ENCODE measurements at places on chromosomes 7 and 10.

GRCh38 chr10:127313996-127314700 lies 117.8 kb upstream of the INSYN2A start:
- no peak for DNase-seq

DNA sequence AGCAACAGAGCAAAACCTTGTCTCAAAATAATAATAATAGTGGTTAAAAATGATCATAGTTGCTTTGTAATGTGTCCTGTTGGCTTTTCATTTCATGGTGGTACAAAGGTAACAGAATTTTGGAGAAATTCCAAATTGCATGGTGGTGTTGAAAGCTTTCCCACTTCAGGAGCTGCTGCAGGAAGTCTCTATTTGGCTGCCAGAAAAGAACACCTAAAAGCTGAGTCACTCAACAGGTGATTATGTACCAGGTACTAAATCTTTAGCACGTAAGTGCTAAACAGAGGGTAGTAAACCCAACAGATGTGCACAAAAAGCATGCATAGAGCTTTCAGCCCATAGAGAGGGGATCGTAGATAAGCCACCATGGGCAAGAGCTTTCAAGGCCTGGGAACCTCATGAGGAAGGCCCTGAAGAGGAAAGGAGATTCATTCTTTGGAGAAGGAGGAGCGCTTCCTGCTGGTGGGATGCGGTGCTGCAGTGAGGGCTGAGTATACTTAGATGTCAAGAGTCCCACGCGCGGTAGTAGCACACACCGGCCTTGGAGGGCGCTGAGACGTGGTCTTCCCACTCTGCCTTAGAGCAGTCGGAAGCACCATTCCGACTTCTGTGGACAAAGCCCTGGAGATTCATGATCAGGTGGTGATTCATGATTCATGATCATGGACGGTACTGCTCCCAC lies 118.7 kb downstream of the RALA start:
- no peak for DNase-seq

DNA sequence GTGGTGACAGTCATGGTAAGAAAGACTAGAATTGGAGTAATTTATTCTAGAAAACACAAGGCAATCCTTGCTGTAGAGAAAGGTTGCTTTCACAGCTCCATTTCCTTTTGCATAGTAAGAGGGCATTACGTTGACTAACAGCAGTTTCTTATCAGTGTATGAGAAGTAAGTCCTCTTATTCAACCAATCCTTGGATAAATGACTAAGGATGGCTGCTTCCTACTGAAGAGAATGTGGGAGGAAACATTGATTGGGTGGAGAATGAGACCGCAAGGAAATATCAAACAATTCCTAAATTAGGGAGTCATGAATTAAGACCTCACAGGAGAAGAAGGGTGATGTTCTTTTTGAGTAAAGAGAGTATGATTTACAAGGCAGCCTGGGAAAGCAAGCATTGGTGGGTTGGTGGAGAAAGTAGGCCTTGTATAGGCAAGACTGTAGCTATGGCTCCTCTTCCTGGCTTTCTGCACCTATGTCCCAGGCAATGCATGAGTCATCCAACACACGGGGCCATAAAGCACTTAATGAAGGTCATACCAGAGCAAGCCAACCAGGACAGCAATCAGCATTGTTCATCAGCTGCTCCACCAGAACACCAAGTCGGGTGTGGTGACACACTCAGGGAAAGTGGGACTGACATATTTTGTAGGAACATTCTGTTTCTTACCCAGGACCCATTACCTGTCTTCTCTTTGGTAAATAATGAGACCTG lies 5.6 kb downstream of the MGAM start:
- DNase-seq: no peak

- no peak for DNase-seq
Measured at GRCh38 chr10:11625019-11625735, 13.7 kb upstream of the USP6NL start.

GRCh38 chr7:116912269-116912909 lies 40.9 kb upstream of the ST7 start:
- no peak for DNase-seq

DNA sequence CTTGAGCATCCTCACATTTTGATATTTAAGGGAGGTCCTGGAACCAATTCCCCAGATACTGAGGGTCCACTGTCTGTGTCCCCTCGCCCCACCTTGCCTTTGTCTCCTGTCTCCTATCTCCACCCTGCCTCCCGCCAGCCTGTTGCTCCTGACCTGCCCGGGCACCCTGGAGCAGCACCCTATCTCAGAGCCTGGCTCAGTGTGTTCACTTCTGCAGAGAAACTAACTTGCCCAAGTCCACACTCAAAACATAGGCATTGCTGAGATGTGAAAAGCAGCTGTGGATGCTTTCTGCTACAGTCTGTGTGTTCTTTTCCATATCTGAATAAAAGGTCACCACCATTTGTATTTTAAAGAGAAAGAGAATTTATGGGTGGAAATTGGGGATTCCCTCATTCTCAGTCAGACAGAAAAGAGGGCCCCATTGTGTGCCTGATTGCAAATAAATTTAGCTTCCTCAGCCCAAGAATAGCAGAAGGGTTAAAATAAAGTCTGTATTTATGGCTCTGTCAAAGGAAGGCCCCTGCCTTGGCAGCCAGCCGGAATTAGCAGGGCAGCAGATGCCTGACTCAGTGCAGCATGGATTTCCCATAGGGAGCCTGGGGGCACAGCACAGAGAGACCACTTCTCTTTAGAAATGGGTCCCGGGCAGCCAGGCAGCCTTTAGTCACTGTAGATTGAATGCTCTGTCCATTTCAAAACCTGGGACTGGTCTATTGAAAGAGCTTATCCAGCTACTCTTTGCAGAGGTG lies 161.3 kb downstream of the EGFR start:
- no peak for DNase-seq

- DNase-seq: no peak
Measured at GRCh38 chr7:46226860-46227259, 305.8 kb upstream of the IGFBP3 start.

- DNase-seq: no peak
Measured at GRCh38 chr10:73058057-73058591, 38.5 kb downstream of the P4HA1 start.
